ENCODE measurements at places on chromosomes 1 and 21.

DNA sequence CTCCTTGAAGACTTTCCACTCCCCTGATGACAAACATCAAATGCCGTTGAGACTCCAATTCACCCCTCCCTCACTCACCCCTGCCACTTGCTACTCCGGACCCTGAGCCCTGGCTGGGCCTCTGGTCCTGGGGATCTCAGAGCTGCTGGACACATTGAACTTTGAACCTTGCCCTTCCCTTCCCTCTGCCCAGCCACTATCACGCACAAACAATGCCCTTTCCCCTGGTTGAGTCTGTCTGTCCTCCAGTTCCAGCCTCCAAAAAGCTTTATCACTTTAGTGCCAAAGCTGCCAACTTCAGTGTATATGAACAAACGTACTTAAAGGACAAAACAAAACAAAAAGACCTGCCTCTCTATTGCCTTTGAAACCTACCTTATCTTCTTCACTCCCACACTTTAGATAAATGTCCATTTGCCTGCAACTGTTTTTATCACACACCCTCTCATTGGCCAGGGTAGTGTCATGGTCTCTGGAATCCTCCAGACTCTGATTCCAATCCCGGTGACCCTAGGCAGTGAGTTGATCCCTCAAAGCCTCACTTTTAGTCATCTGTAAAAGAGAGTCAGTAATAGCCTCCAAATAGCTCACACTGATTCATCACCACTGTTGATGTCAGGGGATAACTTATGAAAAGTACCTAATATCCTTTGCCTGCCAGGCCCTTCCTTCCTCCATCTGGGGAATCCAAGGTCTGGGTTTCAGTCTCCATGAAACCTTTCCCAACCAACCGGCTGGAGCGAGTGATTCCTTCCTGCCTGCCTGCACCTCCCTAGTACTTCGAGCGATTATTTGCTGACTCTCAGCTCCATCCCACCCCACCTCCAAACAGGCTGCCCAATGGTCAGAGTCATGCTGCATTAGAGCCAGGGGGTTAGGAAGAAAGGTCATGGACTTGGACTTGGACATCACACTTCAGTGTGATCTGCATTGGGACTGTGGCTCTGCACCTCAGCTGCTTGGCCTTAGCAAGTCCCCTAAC lies 15.9 kb upstream of the SPOCD1 start:
- no peak for DNase-seq

DNA sequence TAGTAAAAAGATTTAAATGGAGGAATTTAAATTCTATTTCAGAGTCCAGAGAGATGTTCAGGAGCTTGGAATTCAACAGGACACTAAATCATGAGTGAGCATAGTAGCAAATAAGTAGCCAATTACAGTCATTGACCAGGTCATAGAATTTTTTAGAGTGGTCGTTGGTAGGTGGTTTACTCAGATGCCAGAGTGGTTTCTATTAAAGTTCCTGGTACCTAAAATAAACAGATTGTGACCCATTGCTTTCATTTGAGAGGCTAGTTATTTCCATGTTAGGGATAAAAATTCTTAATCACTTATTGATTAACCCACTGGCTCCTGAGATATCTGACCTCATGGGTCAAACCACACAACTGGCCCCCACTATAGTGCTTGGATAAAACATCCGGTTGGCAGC lies 201.3 kb downstream of the ASTN1 start:
- DNase-seq, result no peak

DNA sequence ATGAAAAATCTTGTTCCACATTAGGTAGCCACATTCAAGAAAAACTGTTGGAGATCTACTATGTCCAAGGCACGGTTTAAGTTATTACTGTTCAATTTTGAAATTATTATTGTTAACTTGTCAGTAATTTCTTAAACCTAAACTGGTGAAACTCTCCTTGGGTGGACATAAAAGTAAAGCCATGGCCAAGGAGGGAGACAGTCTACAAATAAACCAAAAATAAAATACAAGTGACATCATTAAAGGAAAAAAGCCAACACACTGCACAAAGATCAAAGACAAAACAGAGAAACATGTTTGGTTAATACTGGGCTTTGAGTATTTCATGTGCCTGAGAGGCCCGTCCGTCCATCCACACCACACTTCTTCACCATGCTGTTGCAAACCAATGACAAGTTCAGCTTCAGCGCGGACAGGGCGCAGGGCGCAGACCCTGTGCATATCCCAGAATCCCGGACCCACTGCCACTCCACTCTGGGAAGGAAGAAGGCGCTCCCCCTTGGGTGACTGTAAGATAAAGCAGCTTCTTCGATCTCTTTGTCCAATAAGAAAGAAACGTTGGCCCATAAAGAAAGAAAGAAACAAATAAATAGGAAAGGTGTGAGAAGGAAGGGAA lies 918 bp upstream of the RASAL2 start:
- DNase-seq, result no peak

GRCh38 chr1:147627435-147628110 lies 42.8 kb downstream of the ACP6 start:
- peak; percentile 40 for DNase-seq

GRCh38 chr1:14597343-14598006 lies 1.0 kb upstream of the KAZN start:
- DNase-seq, result no peak

- no peak for DNase-seq
Observed at GRCh38 chr1:2493218-2493617, 17.1 kb downstream of the PLCH2 start.

DNA sequence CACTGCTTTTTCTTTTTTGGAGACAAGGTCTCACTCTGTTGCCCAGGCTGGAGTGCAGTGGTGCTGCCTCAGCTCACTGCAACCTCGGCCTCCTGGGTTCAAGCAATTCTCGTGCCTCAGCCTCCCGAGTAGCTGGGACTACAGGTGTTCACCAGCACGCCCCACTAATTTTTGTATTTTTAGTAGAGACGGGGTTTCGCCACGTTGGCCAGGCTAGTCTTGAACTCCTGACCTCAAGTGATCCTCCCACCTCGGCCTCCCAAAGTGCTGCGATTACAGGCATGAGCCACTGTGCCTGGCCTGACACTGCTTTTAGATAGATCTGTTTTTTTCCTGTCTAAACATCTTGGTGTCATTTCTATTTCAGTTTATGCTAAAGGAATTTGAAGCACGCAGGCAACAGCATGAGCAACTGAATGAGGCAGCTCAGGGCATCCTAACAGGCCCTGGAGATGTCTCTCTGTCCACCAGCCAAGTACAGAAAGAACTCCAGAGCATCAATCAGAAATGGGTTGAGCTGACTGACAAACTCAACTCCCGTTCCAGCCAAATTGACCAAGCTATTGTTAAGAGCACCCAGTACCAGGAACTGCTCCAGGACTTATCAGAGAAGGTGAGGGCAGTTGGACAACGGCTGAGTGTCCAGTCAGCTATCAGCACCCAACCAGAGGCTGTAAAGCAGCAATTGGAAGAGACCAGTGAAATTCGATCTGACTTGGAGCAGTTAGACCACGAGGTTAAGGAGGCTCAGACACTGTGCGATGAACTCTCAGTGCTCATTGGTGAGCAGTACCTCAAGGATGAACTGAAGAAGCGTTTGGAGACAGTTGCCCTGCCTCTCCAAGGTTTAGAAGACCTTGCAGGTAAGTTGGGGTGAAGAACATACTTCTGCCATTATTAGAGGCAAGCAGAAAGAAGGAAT lies 106.1 kb upstream of the BMP8A start:
- DNase-seq, result no peak

GRCh38 chr1:3654549-3655281 lies 2.4 kb downstream of the TP73 start:
- no peak for DNase-seq

- no peak for DNase-seq
Observed at GRCh38 chr1:119451158-119451557, 36.2 kb downstream of the HSD3B2 start.

DNA sequence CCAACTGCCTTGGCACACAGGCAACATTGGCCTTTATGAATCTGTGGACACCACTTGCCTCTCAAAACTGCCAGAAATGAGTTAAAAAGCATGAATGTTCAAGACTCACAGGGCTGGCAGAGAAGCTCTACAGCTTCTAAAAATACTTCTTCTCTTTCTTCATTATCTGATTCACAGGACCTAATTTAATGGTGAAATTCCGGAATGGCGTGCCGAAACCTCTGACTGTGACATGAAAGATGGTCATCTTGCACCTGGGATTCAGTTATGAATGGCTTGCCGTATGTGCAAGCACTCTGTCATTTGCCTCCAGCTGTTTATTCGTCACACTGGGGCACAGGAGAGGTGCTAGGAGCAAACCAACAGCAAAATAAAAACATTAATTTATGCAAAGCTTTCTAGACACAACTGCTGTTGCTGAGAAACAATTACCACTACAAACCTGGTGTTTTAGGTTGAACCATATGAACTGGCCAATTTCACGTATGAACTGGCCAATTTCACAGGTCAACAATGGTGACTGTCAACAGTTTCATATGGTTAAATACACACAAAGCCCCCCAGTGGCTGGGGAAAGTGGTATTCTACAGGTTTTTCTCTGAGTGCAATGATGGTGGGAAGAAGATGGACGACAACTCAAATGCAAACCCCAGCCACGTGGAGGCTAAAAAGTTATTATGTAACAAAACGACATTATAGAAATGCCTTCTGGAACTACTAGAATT lies 648.3 kb downstream of the KIF26B start:
- DNase-seq, result no peak

- no peak for DNase-seq
Observed at GRCh38 chr21:35381743-35382310, 332.7 kb upstream of the RUNX1 start.

DNA sequence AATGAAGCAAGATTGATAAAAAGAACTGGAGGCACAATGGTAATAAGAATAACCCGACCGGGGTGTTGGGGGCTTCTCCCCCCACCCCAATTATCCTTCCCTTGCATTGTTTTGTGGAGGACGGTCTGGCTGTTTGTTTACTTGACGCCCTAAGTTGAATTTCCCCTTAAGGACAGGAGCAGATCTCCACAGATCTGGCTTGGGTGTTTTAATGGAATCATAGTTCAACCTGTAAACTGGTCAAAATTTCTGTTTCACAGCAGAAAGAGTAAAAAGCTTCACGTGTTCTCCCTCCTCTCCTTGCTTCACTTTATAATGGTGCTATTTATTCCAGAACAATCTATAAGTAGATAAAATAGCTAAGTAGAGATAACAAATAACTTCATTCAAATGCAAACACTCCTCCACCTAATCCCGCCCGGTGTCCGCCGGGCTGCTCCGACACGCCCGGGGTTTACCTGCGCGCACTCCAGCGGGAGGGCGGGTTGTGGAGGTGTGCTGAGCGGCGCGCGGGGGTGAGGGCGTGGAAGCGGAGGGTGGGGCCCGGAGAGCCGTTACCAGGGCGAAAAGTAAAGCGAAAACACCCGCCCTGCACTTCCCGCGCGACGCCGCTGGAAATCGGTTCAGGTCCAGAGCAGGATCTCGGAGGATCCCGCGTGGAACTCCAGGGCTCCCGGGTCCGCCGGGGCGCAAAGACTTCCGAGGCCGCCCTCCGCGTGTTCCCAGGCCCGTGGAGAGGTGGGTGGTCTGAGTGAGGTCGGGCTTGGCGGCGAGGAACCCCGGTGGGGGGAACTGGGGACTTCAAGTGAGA lies 2.0 kb upstream of the ATF3 start:
- no peak for DNase-seq

DNA sequence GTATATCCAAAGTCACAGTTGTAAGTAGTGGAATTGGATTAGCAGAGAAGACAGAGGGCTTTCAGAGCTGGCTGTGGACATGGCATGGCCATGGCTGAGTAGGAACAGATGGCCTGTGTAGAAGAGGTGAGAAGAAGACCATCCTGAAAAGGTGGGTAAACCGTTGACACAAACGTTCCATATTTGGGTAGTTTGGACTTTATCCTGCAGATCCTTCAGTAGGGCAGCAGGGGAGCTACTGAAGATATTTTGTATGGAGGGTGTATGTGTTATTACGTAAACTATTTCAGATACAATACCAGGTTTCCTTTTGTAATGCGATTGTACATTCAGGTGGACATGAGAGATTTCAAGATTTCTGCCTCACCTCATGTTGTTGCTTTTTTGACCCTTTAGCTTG lies 1.6 kb downstream of the UTP11 start:
- DNase-seq, result no peak

DNA sequence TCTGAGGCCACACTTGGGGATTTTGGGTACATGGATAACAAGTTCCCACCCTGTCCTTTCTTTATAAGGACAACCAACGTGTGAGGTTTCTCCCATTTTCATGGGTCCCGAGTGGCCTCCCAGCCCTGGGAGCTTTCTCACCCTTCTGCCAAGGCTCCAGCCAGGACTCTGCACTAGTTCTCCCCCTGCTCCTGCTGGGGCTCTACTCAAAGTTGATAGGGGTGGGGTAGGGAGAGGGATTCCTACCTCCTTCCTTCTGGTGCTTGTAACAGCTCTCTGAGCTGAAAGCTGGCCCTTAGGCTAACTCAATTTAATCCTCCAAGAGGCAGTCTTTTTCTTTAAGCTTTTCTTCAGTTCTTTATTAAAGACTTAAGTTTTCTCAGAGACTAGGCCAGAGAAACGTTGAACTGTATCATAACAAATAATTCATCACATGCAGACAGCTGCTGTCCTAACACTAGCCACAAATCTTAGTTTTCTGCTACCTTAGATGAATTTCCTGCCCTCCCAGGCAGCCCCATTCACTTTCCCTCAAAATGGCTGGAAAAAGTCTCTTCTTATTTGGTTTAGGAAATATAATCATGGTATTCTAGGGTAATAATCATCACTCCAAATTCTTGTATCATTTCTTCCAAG lies 22.4 kb upstream of the DR1 start:
- no peak for DNase-seq

GRCh38 chr21:35197191-35197590 lies 148.1 kb upstream of the RUNX1 start:
- no peak for DNase-seq

GRCh38 chr1:72419229-72419628 lies 136.9 kb upstream of the NEGR1 start:
- no peak for DNase-seq

- no peak for DNase-seq
Observed at GRCh38 chr1:84960371-84960770, 36.5 kb downstream of the MCOLN2 start.

DNA sequence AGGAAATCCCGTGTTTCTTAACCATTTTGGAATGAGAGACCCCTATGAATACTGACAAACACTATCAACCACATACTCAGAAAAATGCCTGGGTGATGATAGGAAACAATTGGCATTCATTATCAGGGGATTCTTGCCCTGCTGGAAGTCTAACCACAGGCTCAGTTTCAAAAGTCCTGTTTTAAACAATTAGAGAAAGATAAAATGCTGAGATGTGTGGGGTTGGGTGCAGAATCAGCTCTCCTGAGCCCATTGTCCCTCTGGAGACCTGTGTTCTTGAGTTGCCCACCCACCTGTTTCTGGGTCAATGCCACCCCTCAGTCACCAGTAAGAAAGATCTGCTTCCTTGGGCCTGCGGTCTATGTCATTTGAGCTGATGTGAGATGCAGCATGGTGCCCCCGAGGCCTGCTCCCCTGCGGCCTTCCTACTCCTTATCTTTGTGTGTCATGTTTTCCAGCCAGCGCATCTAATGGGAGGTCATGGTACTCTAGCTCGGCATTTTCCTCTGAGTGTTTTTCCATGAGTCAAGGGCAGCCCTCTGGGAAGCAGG lies 130.3 kb upstream of the PLXNA2 start:
- DNase-seq, result no peak

Measured in activated CD8-positive, alpha-beta memory T cell treated with anti-CD3 and anti-CD28 coated beads for 1 hour (primary cell).